Stimulated activated CD4-positive, alpha-beta T cell treated with anti-CD3 and anti-CD28 coated beads, Interleukin-1b, Interleukin-23, amount 100 ng/mL, for 48 hours (primary cell): ENCODE measurements at places on chromosomes 6 and 20.

GRCh38 chr6:13338038-13338437 lies 9.7 kb upstream of the TBC1D7 start:
- no peak for DNase-seq

DNA sequence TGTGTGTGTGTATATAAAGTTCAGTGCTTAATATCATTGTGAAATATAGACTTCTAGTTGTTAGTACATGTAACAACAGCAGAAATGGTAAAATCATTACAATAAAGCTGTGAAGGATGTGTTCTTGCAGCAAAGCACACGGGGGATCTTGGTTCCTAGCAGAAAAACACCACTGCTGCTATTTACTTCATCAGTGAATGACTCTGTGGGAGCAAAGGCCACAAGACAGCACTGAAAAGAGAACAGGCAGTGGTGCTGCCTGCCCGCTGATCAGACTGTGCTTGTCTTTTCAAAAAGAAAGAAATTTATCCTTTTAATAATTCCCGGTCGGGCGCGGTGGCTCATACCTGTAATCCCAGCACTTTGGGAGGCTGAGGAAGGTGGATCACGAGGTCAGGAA lies 689.9 kb upstream of the CITED2 start:
- no peak for DNase-seq

DNA sequence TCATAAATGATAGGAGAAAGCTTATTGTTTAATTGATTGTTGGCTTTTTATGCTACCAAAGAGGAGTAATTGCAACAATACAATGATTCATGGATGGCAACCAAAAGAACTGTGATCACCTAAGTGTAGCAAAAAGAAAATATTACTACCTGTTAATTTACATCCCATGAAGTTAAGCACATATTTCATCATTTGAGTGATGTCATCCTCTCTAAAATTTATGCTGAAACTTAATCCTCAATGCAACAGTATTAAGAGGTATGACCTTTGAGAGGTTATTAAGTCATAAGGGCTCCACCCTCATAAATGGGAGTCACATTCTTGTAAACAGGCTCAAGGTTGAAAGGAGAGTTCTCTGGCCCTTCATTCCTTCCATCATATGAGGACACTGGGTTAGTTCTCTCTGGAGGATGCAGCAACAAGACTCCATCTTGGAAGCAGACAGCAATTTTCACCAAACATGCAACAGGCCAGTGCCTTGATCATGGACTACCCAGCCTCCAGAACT lies 190.6 kb upstream of the GRIK2 start:
- no peak for DNase-seq

DNA sequence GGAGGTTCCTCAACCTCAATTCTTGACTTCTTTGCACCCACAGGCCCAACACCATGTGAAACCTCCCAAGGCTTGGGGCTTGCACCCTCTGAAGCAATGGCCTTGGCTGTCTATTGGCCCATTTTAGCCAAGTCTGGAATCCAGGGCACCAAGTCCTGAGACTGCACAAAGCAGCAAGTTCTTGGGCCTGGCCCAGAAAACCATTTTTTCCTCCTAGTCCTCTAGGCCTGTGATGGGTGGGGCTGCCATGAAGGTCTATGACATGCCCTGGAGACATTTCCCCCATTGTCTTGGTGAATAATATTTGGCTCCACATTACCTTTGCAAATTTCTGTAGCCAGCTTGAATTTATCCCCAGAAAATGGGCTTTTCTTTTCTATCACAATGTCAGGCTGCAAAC lies 849.6 kb upstream of the MANEA start:
- no peak for DNase-seq

- DNase-seq, result no peak
Measured at GRCh38 chr6:167148021-167148420, 9.8 kb downstream of the GPR31 start.

- no peak for DNase-seq
Measured at GRCh38 chr20:17584689-17585088, 14.8 kb downstream of the DSTN start.

GRCh38 chr6:16334671-16335070 lies 96.3 kb downstream of the GMPR start:
- no peak for DNase-seq

DNA sequence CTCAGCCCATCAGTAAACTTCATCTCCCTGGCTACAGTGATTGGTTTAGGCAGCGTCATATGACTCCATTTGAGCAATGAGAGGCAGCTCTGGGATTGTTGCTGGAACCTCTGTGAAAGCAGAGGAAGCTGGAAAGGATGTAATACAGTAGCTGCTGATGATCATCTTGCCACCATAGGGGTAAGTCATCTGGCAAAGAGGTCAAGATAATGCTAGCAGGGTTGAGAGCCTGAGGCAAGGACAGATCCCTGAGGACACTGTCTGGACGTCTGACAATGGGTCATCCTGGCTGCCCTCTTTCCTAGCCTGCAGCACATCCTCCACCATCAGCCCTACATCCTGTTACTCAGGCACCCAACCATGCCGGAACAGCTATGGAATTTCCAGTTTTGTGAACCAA lies 25.5 kb upstream of the FKBP1A start:
- DNase-seq, result no peak

DNA sequence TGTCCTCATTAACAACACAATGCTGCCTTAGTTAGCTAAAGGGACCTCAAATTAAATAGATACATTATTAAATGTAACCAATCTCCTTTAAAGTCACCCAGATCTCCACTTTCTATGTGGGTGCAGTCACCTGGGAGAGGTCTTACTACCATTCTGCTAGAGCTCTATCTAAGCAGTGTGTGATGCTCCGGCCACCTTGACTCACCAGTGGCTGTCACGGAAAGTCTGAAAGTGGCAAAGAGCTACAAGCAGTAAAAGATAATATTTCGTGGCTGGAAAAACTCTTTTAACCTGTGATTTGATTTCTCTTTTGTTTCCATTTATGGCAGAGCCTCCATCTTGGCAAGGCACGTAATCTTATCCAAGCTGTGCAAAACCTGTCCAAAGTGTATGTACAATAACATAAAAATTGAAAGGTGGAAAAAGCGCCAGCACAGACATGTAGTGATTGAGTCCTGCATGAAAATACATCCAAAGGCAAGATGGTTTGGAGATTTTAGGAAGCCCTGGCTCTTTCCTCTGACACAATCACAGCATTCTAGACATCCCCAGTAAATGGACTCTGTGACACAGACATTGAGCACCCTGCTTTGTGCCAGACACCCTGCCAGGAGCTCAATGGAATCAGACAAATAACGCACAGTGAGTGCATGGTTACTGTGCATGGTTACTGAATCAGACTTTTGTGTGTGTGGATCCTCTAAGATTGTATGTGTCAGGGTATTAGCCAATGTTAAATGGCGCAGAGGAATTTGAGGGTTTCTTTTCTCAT lies 116.6 kb downstream of the ADAT2 start:
- DNase-seq, result peak; percentile 27

- no peak for DNase-seq
Measured at GRCh38 chr6:132931936-132932514, 117.7 kb downstream of the RPS12 start.

DNA sequence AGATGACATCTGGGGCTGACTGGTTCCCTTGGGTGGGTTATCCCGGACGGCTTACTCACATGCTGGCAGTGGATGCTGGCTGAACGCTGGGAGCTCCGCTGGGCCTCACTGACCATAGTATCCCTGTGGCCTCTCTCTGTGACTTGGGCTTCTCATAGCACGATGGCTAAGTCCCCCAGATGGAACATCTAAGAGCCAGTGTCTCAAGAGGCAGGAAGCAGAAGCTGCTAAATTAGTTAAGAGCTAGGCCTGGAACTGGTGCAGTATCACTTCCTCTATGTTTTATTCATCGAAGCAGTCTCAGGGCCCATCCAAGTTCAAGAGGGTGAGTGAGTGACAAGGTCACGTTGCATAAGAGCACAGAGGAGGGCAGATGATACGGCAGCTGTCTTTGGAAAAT lies 116.5 kb upstream of the LAMP5 start:
- no peak for DNase-seq

DNA sequence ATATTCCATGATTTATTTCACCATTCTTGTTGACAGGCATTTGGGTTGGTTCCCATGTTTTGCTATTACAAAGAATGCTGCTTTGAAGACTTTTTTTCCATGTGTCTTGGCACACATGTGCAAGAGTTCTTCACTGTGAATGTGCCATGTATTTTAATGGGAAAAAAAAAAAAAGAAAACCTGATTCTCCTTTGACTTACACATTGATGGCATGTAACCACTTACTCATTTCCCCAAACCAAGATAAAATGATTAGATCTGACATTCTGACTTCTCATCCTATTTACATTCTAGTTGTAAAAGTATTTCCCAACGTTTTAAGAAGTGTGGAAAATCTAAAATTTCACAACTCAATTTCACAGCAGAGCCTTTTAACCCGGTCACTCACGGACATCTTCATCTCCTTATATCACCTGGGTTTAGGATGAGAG lies 4.4 kb downstream of the CAP2 start:
- no peak for DNase-seq

DNA sequence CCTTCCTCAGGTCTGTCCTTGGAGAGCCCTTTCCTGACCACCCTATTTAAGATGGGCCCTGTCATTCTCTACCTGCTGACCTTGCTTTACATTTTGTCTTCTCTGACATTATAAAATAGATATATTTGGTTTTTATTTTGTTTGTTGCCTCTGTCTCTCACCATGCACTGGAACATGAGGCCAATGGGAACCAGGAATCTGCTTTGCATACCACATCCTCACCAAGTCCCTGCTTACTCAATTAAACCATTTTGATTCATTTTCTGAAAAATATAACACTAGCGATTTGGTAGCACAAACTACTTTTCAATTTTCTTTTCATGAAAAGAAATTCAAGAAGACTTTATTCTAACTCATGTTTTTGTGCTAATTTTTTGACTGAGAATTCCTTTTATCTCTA lies 32.8 kb upstream of the POPDC3 start:
- DNase-seq, result no peak

GRCh38 chr20:45857882-45858216 lies 435 bp downstream of the ZSWIM3 start:
- peak; percentile 57 for DNase-seq

DNA sequence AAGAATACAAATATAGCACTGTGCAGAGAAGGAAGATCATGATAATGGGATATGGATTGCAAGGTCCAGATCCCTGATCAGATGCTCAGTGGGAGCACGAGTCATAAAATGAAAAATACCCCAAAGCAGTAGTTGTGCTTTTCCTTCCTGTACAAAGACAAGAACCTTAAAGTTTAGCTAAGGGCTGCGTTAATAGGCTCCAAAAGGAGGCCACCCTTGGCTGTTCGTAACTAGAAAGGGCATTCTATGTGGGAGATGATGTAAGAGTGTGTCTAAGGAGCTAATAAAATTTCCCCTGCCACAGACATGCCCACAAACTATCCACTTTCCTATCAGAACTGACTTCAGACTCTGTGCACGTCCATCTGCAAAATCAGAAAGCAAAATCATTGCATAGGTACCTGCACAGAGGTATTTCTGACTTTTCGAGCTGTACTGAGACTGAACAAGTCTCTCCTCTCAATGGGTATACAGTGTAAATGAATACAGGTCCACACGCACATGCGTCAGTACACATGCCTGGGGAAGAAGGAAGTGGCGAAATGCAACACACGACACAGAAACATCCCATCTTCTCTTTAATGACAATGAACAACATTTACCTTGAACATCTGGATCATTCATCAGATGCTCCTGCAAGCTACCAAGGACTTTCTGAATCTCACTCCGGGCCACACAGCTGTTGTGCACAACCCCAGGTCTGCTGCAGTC lies 16.9 kb upstream of the ANKRD60 start:
- no peak for DNase-seq

GRCh38 chr6:107698146-107698545 lies 126.0 kb downstream of the SCML4 start:
- no peak for DNase-seq

DNA sequence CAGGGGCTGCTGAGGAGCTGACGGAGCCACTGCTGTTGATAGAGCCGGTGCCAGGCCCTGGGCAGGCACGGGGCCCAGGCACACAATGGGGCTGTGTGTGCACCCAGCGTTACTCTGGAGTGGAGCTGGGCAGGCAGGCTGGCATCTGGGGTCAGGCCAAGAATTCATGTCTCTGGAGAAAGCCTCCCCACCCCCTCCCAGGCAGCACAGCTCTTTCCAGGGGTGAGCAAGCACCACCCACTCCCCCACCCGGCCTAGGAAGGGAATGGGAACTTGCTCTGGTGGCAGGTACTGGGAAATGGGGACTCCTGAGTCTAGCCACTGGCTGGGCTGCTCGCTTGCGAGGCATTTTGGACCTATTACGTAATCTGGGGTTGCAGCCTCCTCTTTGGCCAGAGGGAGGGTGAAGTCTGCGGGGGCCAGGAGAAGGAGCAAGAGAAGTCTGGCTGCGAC lies 22.7 kb downstream of the TFEB start:
- no peak for DNase-seq

- DNase-seq, result no peak
Measured at GRCh38 chr6:56292505-56293181, 45.3 kb upstream of the COL21A1 start.

DNA sequence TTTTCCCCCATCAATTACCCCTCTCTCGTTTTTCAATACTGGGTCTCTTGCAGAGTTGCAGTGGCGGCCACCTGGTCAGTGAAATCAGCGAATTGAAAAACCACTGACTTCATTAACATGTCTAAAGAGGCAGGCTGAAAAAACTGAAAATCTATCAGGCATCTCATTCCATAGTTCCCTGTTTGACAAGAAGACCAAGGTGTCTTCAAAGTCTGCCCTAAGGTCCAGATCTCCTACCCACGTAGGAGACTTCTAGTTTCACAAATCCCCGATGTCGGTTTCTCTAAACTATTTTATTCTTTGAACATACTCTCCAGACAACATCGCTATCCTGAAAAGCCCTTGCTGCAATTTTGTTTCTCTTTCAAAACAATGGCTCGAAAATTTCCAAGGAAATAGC lies 796 bp upstream of the TUBB start:
- DNase-seq, result no peak

- DNase-seq, result no peak
Measured at GRCh38 chr20:51362254-51362653, 180.3 kb downstream of the NFATC2 start.

DNA sequence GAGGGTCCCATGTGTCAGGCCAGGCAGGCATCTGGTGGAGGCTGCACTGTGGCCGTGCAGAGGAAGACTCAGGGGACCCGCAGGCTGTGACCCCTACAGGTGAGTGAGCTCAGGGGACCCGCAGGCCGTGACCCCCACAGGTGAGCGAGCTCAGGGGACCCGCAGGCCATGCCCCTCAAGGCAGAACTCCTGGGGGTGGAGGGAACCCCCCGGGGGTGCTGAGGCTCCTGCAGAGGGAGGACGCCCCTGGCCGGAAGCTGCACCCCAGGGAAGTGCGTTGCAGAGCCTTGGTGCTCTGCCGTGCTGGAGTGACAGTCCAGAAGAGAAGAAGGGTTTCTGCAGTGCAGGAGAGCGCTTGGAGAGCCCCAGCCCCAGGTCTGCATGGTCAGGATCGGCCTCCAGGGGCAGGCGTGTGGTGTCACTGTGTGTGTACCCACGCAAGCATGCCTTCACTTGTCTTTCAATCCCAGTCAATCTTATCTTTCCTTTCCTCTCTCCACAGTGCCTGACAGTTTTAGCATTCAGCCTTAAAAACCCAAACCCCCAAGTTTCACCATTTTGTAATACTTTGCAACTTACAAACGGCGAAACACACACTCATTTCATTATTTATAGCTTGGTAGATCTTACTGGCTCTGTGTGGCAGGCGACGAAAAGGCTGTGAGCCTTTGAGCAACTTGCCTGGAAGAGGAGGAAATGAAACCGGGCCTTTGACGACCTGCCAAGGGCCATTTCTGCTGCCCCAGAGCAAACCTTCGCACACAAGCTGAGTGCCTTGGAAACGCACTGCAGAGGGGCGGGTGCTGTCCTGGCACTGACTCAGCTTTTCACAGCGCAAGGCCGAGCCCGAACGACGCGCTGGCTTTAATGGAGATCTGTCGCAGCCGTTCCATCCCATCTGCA lies 101.4 kb upstream of the AGPAT4 start:
- DNase-seq, result no peak
